ENCODE measurements at places on chromosomes 2 and 18. TPM values are rescaled to one million over a fixed set of nuclear protein-coding genes. Genes with fewer than 3 reads are reported as not detected.

GRCh38 chr18:12838178-12838634, 45.8 kb downstream of the PTPN2 start:
- no peak for DNase-seq

DNA sequence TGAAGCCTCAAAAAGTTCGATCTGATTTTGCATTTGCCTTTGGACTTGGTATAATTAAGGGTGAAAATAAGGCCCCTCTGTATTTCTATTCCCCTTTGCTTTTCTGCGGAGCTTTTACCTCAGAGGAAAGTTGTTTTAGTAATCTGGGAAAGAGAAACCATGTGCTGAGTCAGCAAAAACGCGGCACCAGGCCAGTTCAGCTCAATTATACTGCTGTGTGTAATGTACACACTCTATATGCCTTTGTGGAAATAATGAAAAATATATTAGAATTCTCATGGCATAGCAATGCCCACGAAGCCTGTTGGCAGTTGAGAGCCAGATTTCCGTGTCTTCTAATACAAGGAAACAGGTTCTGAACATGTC, 161.9 kb upstream of the SIX2 start:
- no peak for DNase-seq

DNA sequence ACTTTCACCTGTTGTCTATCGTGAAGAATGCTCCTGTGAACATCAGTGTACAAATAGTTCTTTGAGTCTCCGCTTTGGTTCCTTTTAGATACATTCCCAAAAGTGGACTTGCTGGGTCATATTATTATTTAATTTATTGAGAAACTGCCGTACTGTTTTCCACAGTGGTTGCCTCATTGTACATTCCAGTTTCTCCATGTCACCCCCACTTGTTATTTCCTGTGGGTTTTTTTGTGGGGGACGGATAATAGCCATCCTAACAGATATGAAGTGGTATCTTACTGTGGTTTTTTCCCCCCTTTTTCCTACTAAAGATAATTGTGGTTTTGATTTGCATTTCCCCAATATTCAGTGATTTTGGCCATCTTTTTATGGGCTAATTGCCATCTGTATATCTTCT, 53.8 kb downstream of the SMCHD1 start:
- no peak for DNase-seq

DNA sequence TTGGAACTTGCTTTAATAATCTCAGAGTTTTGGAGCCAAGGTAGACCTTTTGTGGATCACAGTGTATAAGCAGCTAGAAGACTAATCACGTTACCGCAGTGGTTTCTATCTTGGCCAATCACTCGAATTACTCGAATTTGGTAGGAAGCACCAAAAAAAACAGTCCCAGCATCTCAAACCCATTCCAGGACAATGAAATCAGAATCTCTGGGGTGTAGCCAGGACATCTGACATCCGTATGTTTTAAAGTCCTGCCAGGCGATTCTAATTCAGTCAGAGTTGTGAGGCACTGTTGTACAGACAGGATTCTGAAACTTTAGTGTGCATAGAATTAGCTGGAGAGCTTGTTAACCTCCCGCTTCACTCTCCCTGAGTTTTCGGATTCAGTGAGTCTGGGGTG, 30.8 kb downstream of the GRHL1 start:
- no peak for DNase-seq

Gene SCTR
- total RNA-seq = not detected

Gene MEP1B
- 0.15 TPM for total RNA-seq

Gene CCT7
- total RNA-seq = 183 TPM

Data from endothelial cell (in vitro differentiated cells).